Colonic mucosa (tissue), 4 donors: ENCODE measurements at places on chromosomes 12 and 14. TPM values are rescaled to one million over a fixed set of nuclear protein-coding genes. Genes with fewer than 3 reads are reported as not detected.

- DNase-seq = no peak
- H3K27ac ChIP-seq = no peak overlapping the region
- H3K4me1 ChIP-seq = no peaks in the 10 kb centered on the region
- H3K36me3 ChIP-seq = no peaks in the 10 kb centered on the region
- H3K27me3 ChIP-seq = no peaks in the 10 kb centered on the region
- H3K4me3 ChIP-seq = no peak overlapping the region
These were observed 140.1 kb downstream of the C12orf75 start for GRCh38 chr12:105470601-105471000.

DNA sequence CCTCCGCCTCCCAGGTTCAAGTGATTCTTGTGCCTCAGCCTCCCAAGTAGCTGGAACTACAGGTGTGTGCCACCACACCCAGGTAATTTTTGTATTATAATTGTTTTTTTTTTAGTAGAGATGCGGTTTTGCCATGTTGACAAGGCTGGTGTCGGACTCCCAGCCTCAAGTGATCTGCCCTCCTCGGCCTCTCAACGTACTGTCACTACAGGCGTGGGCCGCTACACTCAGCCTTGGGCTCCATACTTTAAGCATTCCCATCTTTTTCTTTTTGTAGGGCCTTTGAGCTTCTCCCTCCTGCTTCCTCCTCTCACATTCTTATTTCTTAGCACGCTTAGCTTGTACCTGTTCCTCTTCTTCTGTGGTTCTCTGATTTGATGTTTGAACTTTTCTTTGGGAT lies 62.8 kb downstream of the SERPINA3 start:
- no peak overlapping the region for H3K27ac ChIP-seq
- no peaks in the 10 kb centered on the region for H3K27me3 ChIP-seq
- H3K36me3 ChIP-seq = no peaks in the 10 kb centered on the region
- H3K4me1 ChIP-seq = no peaks in the 10 kb centered on the region

- peaks cover 6% of the 10 kb centered on the region for H3K36me3 ChIP-seq
- peaks cover under 1% of the 10 kb centered on the region for H3K4me1 ChIP-seq
- H3K27ac ChIP-seq = peak overlapping the region; percentile 84
- H3K4me3 ChIP-seq = peak overlapping the region; percentile 90
These were observed 335 bp downstream of the GCN1 start for GRCh38 chr12:120194226-120194533.

GRCh38 chr12:9957834-9958233 lies 13.4 kb upstream of the CLEC12A start:
- no peaks in the 10 kb centered on the region for H3K27me3 ChIP-seq
- no peaks in the 10 kb centered on the region for H3K36me3 ChIP-seq
- no peaks in the 10 kb centered on the region for H3K4me1 ChIP-seq
- no peak overlapping the region for H3K27ac ChIP-seq

DNA sequence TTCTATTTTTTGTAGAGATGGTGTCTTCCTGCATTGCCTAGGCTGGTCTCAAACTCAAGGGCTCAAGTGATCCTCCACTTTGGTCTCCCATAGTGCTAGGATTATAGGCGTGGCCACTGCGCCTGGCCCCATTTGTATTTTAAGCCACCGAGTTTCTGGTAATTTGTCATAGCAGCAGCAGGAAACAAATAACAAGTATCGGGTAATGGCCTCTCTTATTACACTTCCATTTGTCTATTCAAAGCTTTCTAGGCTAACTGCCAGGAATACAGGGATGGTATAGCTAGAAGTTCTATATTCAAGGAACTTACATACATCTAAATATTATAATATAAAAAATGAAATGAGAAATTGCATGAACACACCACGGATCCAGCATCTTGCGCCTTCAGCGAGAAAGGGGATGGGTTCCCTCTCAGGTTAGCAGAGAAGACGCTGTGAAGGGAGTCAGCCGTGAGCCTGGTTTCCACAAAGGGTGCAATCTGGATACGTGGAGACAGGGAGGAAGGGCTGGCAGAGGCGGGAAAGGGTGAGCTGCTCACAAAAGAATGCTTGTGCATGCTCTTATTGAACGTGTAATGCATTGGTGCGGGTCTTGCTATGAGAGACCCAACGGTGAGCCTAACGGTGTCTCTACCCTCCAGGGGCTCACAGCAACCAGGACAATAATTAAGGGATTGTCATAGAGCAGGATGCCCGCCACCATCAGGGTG lies 9.5 kb downstream of the BDKRB1 start:
- H3K27ac ChIP-seq = no peak overlapping the region
- H3K4me3 ChIP-seq = no peak overlapping the region
- no peaks in the 10 kb centered on the region for H3K36me3 ChIP-seq
- H3K27me3 ChIP-seq = no peaks in the 10 kb centered on the region

DNA sequence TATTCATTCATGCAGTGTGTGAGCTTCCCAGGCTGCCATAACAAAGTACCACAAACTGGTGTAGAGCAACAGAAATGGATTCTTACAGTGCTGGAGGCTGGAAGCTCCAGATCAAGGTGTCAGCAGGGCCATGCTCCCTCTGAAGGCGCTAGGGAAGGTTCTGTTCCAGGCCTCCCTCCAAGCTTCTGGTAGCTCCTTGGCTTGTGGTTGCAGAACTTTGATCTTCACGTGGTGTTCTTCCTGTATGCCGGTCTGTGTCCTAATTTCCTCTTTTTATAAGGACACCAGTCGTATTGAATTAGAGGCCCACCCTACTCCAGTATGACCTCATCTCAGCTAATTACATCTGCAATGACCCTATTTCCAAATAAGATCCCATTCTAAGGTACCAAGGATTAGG lies 3.1 kb downstream of the OTUB2 start:
- H3K4me3 ChIP-seq = no peak overlapping the region
- no peak for DNase-seq
- no peaks in the 10 kb centered on the region for H3K36me3 ChIP-seq
- no peaks in the 10 kb centered on the region for H3K27me3 ChIP-seq
- H3K27ac ChIP-seq = no peak overlapping the region
- no peaks in the 10 kb centered on the region for H3K4me1 ChIP-seq

DNA sequence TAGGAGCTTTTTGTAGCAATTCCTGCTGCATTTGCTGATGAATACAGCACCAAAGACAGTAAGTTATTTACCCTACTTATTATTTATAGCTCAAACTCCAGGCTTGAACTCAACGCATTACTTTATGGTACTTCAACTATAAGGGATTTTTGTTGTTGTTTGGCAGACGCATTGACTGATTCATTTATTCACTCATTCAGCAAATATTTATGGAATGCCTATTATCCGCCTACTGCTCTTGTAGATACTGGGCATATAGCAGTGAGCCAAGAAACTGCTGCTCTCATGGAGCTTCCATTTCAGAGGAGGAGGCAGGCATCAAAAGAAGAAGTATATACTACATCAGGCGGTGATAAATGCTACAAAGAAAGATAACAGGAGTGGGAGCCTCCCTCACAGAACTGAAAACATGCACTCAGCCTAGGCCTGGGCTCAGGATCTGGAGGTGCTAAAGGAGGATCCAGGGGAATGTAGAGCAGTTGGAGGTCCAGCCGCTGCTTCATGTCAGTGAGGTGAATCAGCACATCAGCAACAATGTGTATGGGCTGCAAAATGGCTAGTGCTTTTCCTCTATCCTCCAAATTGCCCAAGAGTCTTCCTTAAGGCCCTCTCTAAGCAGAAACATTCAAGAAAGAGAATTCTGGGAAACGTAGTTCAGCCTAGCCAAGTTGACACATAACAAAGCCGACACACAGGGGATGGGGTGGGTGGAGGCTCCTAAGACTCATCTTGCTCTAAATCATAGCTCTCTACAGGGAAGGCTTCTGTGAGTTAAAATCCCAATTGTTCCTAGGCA lies 157.5 kb downstream of the NRXN3 start:
- H3K36me3 ChIP-seq = no peaks in the 10 kb centered on the region
- no peak for DNase-seq
- H3K27ac ChIP-seq = no peak overlapping the region
- H3K4me3 ChIP-seq = no peak overlapping the region
- no peaks in the 10 kb centered on the region for H3K4me1 ChIP-seq

The CFAP54 gene
- total RNA-seq = 0.32 TPM

The CD27 gene
- total RNA-seq = 2.4 TPM

The C3AR1 gene
- 1.8 TPM for total RNA-seq
